ENCODE measurements at places on chromosomes 4 and X.

DNA sequence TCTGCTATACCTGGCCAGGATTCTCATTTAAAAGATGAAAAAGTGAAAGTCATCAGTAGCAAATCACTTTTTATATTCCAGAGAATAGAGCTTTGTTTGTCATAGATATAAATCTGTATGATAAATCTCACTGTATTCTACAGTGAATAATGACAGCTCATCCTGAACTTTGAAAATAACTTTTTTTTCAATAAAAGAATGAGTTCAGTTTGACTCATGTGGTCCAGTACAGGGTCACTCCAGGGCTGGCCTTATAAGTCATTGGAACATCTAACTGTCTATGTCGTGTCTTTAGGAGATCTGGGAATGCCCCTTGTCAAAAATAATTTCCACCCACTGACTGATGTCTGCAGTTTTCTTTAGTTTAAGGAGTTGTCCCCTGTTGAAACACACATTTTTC, 18.5 kb upstream of the CXCL8 start:
- DNase-seq, result no peak

GRCh38 chr4:10747186-10747585, 62.6 kb upstream of the CLNK start:
- DNase-seq, result no peak

- no peak for DNase-seq
These were observed 34.5 kb upstream of the KDR start for GRCh38 chr4:55159851-55160250.

DNA sequence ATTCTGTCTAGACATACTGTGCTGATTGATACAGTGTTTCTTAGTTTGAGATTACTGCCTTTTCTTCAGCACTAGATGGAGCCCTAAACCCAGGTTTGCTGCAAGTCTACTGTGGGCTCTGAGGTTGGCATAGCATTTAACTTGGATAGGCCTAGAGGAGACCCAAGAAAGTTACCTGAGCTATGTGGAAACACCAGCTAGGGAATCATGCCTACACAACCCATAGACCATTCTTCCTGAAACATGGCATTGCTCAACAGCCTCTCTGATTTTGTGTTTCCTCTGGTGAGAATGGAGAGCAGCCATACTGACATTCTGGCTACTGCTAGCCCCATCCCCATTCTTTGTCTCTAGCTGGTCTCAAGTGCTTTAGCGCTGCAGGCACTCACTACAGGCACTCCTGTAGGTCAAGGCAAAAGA, 287.7 kb upstream of the PCDH18 start:
- no peak for DNase-seq

DNA sequence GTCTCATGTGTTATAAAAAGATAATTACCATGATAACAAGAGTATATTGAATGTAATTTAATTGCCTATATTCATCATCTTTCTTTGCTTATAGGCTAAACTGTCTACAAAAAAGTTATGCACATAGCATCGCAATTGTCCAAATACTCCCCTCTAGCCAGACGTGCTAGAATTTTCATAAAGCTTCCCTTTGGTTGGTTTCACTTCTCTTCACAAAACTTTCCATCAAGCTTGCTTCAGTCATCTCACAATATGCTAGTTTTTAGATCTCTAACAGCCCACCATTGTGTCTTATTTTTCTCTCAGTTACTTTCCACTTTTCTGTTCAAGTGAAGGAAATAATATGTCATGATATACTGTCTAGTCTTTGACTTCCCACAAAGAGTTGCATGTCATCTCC, 448.3 kb upstream of the SPANXN1 start:
- DNase-seq, result no peak

DNA sequence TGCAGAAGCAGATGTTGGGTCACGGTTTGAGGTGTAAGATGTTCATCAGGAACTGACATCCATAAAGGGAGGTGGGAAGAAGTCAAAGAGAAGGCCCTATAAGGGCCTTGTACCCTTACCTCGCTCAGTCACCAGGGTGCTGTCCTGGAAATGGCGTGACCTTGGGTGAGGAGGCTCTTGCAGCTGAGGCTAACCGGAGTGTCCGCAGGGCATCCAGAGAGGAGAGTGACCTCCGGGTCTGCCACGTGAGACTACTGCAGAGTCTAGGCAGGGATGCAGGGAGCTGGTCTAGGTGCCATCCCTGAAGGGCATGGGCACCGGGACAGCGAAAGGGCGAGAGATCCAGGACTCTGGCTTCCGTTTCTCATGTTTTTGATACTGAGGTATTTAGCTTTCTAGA, 28.7 kb upstream of the IRAK1 start:
- no peak for DNase-seq

- DNase-seq, result no peak
These were observed 22.0 kb downstream of the KLHL15 start for GRCh38 chrX:24005028-24005427.

GRCh38 chr4:186516287-186516686, 39.1 kb downstream of the MTNR1A start:
- DNase-seq, result no peak

GRCh38 chr4:24793219-24794005, 2.0 kb upstream of the SOD3 start:
- no peak for DNase-seq

DNA sequence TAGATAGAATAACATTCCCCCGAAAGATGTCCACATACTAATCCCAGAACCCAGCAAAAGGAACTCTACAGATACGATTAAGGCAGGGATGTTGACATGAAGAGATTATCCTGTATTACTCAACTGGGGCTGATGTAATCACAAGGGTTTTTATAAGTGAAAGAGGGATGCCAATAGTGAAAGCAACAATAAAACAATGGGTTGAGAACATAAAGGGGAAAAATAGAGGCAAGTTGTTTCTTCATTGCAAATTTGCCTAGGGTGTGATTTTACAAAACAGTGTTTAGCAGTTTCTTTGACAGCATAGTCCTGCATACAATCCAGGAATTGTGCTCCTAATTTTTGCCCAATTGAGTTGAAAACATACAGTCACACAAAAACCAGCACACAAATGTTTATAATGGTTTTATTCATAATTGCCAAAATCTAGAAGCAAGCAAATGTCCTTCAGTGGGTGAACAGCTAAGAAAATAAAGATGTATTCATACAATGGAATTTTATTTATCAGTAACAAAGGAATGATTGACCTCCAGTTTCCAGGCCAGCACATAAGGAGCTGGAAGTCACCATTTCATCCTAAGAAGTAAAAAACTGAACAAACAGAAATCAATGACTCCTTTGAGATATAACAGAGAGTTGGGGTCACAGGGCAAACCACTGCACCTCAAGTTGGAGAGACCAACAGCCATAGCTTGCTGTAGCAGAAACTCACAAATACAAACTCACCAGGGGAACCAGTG, 107.2 kb downstream of the CENPC start:
- no peak for DNase-seq
